ENCODE measurements at places on chromosomes 1 and 21.
A peak's percentile ranks its signal among the peaks of the same experiment; 100 is the strongest.

- DNase-seq: no peak
Observed at GRCh38 chr1:88647249-88647645, 36.8 kb upstream of the PKN2 start.

- DNase-seq: peak; percentile 60
Observed at GRCh38 chr1:183227422-183228346, 41.6 kb downstream of the LAMC2 start.

DNA sequence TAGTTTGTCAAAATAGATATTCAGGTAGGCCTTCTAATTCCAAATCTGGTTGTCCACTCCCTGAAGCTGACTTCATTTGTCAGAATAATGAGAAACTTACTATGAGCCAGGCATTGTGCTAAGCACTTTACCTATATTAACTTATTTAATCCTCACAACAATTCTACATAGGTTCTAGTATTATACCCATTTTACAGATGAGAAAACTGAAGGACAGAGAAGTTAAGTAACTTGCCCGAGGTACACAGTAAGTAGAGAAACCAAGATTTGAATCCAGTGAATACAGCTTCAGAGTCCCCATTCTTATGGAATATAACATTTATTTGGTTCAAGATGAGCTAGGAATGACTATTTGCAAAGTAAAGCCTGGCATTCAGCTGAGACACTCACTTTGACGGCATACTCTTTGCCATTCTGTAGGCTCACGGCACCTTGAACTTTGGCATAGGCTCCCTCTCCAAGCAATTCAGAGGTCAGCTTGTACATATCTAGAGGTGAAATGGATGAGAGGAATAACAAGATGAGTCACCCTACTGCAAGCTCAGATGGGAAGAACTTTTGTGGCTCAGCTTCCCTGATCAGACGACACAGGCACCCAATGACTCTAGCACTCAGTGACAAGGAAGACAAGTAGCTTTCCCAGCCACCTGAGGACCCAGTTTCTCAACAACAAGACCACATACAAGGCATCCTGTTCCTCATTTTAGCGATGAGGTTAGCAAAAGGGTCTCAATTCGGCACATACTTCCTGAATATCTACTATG lies 23.7 kb downstream of the MKNK1 start:
- no peak for DNase-seq

- peak; percentile 29 for DNase-seq
Observed at GRCh38 chr21:34270411-34270810, 93.4 kb upstream of the KCNE2 start.

- no peak for DNase-seq
Observed at GRCh38 chr1:1284221-1285101, 4.2 kb downstream of the SCNN1D start.

DNA sequence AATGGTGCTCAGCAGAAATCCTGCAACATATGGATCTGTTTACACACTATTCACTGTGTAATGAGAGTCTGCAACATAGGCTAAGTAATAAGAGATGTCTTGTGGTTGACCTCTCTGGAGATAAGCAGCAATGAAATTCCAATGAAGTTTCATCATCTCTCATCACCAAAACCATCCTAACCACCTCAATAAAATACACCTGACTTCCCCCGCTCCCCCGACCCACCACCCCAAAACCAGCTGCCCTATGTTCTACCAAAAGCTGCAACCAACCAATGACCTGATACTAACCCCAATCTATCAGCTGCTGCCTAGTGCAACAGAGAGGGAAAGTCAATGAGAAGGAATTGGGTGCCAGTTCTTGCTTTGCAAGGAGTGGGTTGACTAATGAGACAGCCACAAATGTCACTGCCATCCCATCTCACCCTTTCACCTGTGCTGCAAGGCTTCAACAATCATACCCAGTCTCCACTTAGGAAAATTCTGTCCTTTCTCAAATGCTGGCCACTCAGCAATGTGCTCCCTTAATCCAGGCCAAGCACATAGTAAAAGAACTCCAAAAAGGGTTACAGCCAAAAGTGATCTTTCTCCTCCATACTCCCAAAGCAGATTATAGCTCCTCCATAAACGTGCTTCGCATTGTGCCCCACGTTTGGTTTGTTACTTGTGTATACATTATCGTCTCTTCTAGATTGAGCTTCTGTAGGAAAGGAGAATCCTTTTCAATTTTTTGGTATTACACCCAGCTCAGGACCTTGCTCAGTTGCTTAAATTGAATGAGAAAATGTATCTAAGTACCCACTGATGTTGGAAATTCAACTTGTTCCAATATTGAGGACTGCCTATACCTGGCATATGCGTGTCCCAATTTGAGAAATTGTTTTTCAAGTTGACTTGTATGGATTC lies 29.0 kb downstream of the MRPL39 start:
- DNase-seq: no peak

- no peak for DNase-seq
Observed at GRCh38 chr1:28259934-28260802, 850 bp downstream of the SESN2 start.

DNA sequence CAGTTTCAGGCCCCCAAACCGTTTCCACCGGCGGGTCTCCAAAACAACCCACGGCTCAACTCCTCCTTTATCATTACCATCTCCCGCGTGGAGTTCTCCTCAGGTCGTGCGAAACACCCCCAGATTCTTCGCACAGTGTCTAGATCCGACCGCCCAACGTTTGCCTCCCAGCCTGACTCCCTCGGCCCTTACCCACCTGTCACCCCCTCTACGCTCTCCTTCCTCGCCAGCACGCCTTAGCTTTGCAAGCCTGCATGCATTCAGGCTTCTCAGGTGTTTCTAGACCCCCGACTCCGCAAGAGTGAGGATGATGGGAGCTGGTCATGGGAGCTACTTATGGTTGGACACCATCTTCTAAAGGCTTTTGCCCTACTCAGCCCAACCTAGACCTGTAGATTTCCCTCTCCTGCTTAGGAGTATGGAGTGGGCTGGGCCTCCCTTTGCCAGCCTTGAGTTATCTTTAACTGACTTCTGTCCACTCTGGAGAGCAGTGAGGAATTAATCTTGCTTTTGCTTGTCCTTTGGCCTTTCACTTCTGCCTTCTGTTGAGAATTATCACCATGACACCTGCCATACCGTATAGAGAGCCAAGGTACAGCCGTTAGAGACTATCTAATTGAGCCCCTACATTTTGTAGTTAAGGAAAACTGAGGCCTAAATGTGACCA lies 865 bp downstream of the ATP5IF1 start:
- DNase-seq: no peak

GRCh38 chr1:237386362-237387143 lies 344.6 kb downstream of the RYR2 start:
- no peak for DNase-seq

DNA sequence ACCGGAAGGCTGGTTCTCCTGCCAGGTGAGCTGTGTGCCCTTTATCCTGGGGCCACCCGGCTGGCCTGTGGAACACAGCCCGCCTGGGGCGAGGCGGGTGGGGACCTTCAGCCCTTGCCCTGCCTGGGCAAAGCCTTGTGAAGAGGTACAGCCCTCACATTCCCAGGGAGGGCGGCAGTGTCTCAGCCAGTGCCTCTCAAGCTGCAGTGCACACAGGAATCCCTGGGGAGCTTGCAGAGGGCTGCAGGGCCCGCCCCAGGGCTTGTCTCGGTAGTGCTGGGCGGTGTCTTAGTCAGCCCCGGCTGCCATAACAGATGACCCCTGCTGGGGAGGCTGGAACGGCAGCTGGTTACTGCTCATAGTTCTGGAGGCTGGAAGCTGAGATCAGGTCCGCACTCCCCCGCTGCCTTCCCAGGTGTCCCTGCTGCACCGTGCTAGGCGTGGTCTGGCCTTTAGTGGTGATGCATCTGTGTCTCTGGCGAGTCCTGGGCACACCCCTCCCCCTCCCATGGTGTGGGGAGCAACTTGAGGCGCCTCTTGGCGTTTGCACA lies 12.6 kb downstream of the DFFB start:
- no peak for DNase-seq

DNA sequence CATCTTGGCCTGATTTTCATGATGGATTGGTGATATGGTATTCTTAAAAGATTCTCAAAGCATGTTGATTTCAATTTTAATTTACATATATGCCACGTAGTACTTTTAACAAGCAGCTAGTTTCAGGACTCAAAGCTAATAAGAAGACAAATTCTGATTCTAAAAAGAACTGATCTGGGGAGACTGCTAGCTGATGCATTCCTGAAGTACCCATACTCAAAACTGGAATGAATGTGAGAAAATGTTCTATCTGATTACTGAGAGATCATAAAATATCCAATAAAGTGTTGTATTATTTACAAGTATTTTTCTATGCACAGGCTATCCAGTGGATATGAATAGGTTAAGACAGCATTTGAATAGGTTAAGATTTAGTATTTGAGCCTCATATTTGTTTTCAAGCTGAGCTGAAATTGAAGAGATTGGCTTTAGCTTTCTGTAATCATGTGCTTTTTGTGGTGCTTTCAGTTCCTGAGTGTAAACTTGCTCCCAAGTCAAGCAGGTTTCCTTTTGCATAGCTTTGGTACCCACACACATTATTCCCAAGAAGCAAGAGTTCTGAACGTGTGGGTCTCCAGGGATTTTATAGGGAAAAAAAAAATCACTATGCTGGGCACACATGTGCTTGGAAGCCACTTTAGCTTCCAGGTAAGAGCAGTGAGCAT lies 114.1 kb downstream of the VPS13D start:
- no peak for DNase-seq

Measured in vagina (tissue), 2 donors.